ENCODE measurements at places on chromosomes 2 and 18. TPM values are rescaled to one million over a fixed set of nuclear protein-coding genes. Genes with fewer than 3 reads are reported as not detected.

- H3K36me3 ChIP-seq: no peaks in the 10 kb centered on the region
- no peak overlapping the region for H3K4me3 ChIP-seq
- H3K4me1 ChIP-seq: peaks cover 6% of the 10 kb centered on the region
- H3K27ac ChIP-seq: no peak overlapping the region
- no peak for DNase-seq
Observed at GRCh38 chr2:176490061-176490861, 221.0 kb downstream of the MTX2 start.

DNA sequence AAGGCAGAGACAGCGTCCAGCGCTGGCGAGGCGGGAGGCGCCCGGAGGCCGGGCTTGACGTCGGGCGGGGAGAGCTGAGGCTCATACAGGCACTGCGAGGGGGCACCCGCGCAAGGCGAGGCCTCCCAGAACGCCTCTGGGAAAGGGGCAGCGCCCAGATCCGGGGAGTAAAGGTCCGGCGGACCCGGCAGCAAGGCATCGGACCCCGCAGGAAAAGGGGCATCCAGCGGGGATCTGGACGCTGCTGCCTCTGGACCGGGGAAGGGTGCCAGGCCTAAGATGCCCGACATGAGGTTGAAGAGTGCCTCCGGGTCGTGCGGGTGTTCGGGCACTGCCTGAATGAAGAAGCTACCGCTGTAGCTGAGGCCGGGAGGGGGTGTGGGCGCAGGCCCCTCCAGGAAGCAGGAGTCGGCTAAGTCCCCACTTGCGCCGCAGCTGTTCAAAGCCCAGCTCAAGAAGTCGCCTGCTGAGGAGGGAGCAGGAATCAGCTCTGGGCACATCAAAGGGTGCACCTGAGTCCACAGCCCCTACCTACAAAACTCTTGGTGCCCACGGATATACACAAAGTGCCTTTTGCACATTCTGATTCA is 937 bp downstream of the EGR4 start:
- H3K27me3 ChIP-seq: peaks cover 83% of the 10 kb centered on the region
- H3K27ac ChIP-seq: no peak overlapping the region
- no peaks in the 10 kb centered on the region for H3K36me3 ChIP-seq
- H3K4me1 ChIP-seq: peaks cover 16% of the 10 kb centered on the region

GRCh38 chr18:45678441-45678840 is 45.5 kb upstream of the SLC14A1 start:
- H3K4me3 ChIP-seq: no peak overlapping the region
- H3K27me3 ChIP-seq: peaks cover 30% of the 10 kb centered on the region
- H3K4me1 ChIP-seq: peaks cover 3% of the 10 kb centered on the region
- no peak for DNase-seq
- no peaks in the 10 kb centered on the region for H3K36me3 ChIP-seq

Gene ITGB6
- not detected for total RNA-seq

Gene STPG4
- total RNA-seq: 0.13 TPM

DNA sequence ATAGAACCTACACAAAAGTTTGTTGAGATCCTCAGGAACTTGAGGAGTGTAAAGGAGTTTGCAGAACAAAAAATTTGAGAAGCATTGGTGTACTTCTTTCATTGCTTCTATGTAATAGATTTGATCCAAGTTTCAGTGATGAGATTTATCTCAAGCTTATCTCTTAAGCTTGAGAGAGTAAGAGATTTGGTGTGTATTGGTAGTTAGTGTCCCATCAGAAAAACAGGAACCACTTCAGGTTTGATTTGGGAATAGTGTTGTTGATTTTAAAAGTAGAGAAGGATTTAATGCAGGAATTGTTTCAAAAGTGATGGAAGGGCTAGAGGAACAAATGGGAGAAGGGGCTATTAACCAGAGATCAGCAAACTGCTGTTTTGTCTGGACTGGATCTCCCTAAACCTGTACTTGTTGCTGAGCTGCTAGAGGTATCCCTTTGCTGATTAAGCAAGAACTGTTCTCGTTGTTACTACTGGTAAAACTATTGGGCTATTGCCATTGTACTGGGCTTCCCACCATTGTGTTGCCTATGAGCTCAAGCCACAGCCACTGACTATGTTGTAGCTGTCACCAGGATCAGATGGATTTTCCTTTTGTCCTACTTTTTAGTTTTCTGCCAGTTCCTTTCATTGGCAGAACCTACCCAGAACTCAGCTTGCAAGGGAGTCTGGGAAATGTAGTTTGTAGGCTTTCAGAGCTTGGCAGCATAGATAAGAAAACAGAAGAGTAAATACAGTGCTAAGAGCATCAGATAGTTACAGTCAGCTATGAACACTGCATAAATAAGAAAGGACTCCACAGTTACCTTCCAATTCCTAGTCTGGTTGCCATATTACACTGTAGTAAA is 39.3 kb downstream of the RAB10 start:
- no peak overlapping the region for H3K27ac ChIP-seq
- H3K4me1 ChIP-seq: peaks cover 54% of the 10 kb centered on the region
- no peaks in the 10 kb centered on the region for H3K27me3 ChIP-seq
- H3K36me3 ChIP-seq: peaks cover 15% of the 10 kb centered on the region
- DNase-seq: no peak
